ENCODE measurements at places on chromosomes 13 and 19.

- no peak for DNase-seq
Observed at GRCh38 chr13:42401376-42401775, 129.4 kb downstream of the AKAP11 start.

DNA sequence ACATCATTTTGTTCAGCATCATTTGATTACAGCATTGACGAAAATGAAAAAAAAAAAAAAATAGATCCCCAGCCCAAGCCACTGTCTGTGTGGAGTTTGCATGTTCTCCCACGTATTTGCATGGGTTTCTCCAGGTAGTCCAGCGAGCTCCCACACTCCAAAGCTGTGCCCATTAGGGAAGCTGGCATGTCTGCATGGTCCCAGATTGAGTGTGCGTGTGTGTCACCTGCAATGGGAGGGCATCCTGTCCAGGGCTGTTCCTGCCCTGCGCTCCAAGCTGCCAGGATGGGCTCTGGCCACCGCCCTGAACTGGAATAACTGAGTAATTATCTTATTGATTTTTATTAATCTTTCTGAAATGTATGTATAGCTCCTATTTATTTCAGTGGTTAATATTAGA is 88.6 kb downstream of the KLF12 start:
- DNase-seq, result no peak

GRCh38 chr19:43560687-43561086 is 14.6 kb downstream of the XRCC1 start:
- peak; percentile 55 for DNase-seq

- no peak for DNase-seq
Observed at GRCh38 chr13:71644579-71644978, 222.4 kb downstream of the DACH1 start.

- DNase-seq, result no peak
Observed at GRCh38 chr19:30930941-30931706, 418.1 kb downstream of the TSHZ3 start.

- peak; percentile 46 for DNase-seq
Observed at GRCh38 chr19:53881482-53882390, at the start of gene PRKCG. TSS of gene PRKCG (plus strand) at chr19:53882197. CDS start at chr19:53882495, 298 bp downstream.

GRCh38 chr19:42052241-42052863 is 17.7 kb downstream of the GRIK5 start:
- DNase-seq, result peak; percentile 45

- DNase-seq, result no peak
Observed at GRCh38 chr19:35340431-35340830, 7.3 kb upstream of the FFAR1 start.

DNA sequence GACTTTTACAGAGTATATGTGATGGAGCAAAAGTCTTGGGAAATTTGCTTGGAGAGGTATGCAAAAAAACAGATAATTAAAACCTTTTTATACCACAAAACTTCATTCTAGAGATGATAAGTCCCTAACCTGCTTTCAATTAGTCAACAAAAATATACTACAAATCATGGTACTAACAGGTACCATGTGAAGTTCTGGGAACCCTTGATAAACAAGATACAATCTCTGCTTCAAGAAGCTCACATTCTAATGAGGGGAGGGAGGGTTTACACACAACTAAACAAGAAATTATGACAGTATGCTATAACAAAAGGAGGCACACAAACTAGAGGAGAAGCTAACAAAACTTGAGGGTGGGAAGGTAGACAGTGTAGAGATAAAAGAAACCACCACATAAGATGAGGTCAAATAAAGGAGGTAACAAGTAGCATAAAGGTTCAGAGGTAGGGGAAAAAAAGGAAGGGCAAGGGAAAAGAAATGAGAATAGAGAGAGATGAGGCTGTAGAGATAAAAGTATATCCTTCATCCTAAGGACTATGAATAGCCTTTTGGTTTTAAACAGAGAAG is 91.4 kb downstream of the MYCBP2 start:
- no peak for DNase-seq

DNA sequence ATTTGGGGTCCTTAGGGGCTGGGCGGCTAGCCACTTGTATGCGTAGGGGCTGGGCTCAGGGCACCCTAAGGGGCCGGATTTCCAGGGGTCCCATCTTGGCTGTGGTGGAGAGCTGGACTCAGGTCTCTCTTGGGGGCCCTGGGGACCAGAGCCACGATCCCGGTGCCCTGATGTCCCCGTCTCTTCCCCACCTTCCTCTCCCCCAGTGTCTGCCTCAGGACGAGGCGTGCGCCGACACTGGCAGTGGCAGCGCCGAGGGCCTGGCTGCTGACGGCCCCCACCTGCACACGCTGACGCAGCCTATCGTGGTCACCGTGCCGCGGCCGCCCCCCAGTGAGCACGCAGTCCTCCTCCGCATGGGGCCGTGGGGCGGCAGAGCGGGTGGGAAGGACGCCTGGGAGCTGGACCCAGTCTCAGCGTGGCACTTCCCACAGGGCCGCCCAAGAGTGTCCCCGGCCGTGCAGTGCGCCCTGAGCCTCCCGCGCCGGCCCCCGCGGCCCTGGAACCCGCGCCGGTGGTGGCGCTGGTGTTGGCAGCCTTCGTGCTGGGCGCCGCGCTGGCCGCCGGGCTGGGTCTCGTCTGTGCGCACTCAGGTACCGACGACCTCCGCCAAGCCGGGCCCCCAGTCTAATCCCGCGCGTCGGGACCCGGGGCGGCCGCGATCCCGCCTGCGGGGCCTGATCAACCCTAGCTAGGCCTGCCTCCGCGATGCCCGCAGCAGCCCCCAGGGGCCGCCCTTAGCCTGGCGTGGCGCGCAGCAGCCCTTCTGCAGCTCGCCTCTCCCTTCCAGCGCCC is 2.7 kb upstream of the SNAPC2 start:
- DNase-seq, result peak; percentile 58

DNA sequence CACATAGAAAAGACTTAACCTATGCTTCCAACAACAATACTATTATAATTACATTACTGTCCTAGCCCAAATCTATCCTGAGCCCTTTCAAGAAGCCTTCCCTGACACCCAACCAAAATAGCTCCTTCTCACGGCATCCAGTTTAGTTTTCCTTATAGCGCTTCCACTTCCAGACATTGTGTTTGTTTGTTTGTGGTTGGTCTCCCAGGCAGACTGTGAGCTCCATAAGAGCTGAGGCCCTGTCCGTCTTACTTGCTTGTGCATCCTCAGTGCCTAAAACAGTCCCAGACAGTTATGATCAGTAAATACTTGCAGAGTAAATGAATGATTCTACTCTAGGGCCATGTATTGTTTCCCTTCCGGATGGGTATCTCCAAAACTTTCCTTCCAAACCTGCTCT is 68.1 kb upstream of the STARD13 start:
- no peak for DNase-seq

DNA sequence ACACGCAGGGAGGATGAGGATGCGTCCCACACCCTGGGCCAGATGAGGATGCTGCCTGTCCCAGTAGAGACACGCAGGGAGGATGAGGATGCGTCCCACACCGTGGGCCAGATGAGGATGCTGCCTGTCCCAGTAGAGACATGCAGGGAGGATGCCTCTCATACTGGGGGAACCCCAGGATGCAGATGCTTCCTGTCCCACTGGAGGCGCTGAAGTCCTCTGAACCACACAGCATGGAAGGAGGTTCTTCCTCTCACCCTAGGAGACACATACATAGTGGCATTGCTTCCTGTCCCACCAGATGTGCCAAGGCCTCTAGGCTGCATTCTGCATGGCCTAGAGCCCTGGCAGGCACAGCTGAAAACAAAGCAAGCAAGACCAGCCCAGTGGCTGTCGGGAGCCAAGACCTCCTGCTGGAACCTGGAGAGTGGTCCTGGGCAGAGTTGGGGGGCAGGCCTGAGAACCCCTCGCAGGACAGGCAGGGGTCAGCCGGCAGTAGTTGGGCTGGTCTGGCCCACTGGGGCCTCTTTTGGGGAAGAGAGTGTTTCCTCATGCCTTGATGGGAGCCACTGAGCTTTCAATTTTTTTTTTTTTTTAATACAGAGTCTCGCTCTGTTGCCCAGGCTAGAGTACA is 4.3 kb downstream of the HPN start:
- peak; percentile 57 for DNase-seq

- peak; percentile 75 for DNase-seq
Observed at GRCh38 chr13:110306960-110307766, at the start of the genes COL4A1 and COL4A2. TSS of gene COL4A1 (minus strand) at chr13:110307157. CDS start at chr13:110307027, 130 bp downstream. TSS of gene COL4A2 (plus strand) at chr13:110307284. CDS start at chr13:110307904, 620 bp downstream.

GRCh38 chr19:1455002-1455335 is 5.0 kb downstream of the APC2 start:
- DNase-seq, result no peak

DNA sequence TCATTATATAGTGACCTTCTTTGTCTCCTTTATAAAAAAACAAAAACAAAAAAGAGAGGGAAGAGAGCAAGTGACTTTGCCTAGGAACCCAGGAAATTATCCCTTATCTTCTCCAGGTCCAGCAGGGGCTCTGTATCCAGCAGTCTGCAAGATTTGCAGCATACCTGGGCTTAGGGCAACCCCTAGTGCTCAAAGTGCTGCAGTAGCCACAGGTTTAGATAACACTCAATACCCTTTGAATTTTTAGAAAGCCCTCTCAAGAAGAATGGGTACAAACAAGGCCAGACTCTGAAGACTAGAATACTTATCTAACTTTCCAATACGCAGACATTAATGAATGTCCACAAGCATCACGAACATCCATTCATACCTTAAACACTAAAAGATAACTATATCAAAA is 43.2 kb downstream of the CCNA1 start:
- peak; percentile 12 for DNase-seq

- DNase-seq, result no peak
Observed at GRCh38 chr13:87798536-87798935, 127.4 kb downstream of the SLITRK5 start.

GRCh38 chr13:39565036-39565949 is 37.7 kb downstream of the LHFPL6 start:
- peak; percentile 92 for DNase-seq

DNA sequence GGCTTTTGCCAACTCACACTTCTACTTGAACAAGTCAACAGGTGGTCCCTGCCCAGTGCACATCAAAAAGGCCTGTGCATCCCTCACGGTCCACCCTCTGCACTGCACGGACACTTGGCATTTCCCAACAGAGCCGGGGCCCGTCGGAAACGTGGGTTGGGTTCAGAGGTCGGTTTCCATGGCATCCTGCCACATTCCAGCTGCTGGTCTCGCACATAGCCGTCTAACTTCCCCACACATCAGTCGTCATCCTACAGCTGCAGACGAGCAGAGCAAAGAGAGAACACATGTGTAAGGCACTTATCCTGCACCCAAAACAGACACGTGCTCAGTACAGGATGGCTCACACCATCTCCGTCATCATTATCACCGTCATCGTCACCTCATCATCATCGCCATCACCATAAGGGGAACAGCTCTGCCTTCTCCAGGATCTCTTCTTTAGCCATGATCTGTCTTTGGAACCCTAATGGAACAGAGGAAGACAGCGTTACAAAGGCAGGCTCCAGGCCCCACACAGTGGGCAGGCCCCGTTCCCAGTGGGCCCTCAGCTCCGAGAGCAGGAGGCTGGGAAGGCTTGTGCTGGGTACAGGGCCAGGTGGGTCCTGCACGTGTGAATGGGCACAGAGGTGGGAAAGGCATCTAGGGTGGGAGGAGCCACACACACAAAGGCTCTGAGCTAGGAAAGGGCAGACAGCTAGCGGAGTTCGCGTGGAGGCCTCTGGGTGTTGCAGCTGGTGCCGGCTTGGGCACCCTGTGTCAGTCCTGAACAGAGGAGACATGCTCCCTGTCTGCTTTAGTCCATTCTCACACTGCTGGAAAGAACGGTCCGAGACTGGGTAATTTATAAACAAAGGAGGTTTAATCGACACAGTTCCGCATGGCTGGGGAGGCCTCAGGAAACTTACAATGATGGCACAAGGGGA is 170.8 kb upstream of the SOX1 start:
- no peak for DNase-seq

DNA sequence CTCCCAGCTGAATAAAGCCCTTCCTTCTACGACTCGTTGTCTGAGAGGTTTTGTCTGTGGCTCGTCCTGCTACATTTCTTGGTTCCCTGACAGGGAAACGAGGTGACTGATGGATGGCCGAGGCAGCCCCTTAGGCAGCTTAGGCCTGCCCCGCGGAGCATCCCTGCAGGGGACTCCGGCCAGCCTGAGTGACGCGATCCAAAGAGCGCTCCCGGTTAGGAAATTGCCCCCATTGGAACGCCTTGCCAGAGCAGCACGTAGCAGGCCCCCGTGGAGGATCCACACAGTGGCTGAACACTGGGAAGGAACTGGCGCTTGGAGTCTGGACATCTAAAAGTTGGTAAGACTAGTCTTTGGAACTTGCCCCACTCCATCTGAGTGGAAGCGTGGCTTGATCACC is 296.8 kb upstream of the SGCG start:
- no peak for DNase-seq

DNA sequence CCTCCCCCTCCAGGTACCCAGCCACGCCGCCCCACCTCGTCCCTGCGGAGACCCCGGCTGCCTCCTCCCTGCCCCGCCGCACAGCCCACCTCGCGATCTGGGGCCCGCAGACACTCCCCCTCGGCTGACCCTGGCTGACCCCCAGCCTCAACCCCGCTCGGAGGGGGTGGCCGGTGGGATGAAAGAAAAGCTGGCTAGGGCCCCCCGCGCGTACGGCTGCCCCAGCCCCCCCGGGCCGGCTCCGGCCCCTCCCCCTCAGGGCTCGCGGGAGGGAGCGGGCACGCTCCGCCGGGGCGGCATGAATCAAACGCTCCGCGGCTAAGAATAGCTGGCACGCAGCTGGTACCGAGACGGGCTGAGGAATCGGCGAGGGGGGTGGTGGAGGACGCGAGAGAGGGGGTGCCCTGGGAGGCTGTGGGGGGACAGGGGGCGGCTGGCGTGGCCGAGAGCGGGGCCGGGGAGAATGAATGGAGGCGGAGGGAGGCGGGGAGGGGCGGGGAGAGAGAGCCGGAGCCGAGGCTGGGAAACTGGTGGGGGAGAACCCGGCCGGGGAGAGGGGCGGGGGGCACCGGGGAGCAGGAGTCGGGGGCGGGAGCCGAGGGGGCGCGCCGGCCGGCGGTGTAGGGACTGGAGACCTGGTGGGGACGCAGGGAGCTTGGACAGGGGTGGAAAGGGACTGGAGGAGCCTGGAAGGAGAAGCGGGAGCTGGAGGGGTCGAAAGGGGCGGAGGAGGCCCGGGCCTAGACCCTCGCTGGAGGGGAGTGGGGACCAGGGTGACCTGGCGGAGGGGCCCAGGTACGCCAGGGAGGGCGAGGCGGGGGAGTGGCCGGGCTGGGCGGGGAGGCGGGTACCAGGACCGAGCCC is 1.1 kb downstream of the SHANK1 start:
- DNase-seq, result no peak

GRCh38 chr19:53865918-53866864 is 1.5 kb upstream of the MYADM start:
- DNase-seq, result peak; percentile 84

DNA sequence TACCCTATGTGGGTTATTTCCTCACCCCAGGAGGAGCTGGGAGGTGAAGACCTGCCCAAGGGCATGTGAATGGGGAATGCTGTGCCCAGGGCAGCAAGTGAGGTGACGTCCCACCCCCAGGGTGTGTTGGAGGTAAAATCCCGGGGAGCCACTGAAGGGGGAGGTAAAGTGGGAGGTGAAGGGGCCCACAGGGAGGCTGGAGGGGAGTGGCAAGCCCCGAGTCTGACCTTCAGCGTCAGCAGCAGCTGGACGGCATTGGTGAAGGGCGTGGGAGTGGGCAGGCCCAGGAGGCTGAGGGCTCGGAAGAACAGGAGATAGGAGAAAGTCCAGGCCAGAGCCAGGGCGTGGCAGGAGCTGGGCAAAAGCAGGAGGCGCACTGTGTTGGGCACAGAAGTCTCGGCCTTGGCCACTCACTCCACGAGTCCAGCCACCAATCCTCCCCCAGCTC is 2.4 kb downstream of the MBOAT7 start:
- DNase-seq, result no peak

Measured in M059J (cell line).